Renal cortical epithelial cell (primary cell): ENCODE measurements at places on chromosomes 6 and 20. TPM values are rescaled to one million over a fixed set of nuclear protein-coding genes. Genes with fewer than 3 reads are reported as not detected.

Gene ABCC10
- 13.0 and 19.1 TPM in 2 replicates for total RNA-seq

DNA sequence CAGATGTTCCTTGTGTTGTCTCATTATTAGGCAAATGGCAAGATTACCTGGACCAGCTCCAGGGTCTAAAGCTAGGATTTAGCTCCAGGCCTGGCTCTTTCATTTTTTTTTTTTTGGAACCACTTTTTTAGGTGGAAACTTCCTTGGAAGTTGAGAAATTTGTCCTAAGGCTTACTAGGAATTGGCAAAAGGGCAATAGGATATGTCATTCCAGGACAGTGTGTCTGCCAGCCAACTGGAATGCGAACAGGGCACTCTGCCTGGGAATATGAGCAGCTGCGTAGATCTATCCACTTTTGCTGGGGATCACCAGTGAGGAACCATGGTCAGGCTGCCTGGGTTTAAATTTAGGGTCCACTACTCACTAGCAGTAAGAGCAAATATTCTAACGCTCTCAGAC lies 304.0 kb downstream of the TSHZ2 start:
- DNase-seq: no peak

Gene SIGLEC1
- not detected in 2 replicates for total RNA-seq

Gene SLC17A1
- 7.6 and 18.4 TPM in 2 replicates for total RNA-seq

GRCh38 chr6:32842690-32843089 lies 1.2 kb downstream of the PSMB8 start:
- no peak for DNase-seq

Gene KIFC1
- total RNA-seq: 0.70 and 10.9 TPM in 2 replicates

GRCh38 chr6:33776764-33777163 lies 12.2 kb downstream of the LEMD2 start:
- DNase-seq: no peak

Gene FBXL4
- 20.0 and 39.4 TPM in 2 replicates for total RNA-seq

Gene HTR1B
- total RNA-seq: 0.15 and 0.17 TPM in 2 replicates

GRCh38 chr6:82954937-82955577 lies 110.6 kb downstream of the UBE3D start:
- DNase-seq: peak; percentile 93

GRCh38 chr6:72861935-72862432 lies 240.1 kb downstream of the KCNQ5 start:
- DNase-seq: peak; percentile 29

GRCh38 chr20:43119720-43120119 lies 70.0 kb downstream of the PTPRT start:
- DNase-seq: no peak

DNA sequence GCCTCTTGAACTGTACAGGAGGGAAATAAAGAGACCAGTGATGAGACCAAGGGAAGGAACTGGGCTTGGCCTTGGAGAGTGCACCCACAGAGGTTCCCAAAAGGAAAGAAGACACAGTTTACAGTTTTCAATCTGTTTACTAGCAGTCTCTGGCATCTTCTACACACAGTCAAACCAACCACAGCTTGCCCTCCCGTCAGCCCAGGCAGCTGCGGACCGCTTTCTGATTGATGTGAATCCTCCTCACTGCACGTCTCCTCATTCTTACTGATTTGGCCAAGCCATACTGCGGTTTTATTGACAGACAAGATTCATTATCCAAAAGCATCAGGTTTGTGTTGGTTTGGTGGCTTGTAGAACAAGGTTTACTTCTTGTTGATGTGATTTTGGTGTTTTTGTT lies 104.5 kb upstream of the ASF1A start:
- DNase-seq: no peak

Gene GPX5
- not detected in 2 replicates for total RNA-seq

- DNase-seq: no peak
Measured at GRCh38 chr6:54702772-54703171, 143.8 kb upstream of the FAM83B start.
